ENCODE measurements at places on chromosomes 4 and X. TPM values are rescaled to one million over a fixed set of nuclear protein-coding genes. Genes with fewer than 3 reads are reported as not detected.

TLR3 gene
- total RNA-seq, result 0.38 TPM

XPNPEP2 gene
- total RNA-seq, result not detected

PLAC8 gene
- total RNA-seq, result 0.94 TPM

PCDH7 gene
- 0.07 TPM for total RNA-seq

TCEAL6 gene
- total RNA-seq, result not detected

TMEM154 gene
- 0.07 TPM for total RNA-seq

EMCN gene
- total RNA-seq, result not detected

CXCL1 gene
- total RNA-seq, result 4.3 TPM

ITM2A gene
- not detected for total RNA-seq

HGFAC gene
- 0.09 TPM for total RNA-seq

SCML2 gene
- total RNA-seq, result 8.6 TPM

FHL1 gene
- total RNA-seq, result 23.2 TPM
